Eye (tissue), 1 donor: ENCODE measurements at places on chromosomes 5 and 9.

DNA sequence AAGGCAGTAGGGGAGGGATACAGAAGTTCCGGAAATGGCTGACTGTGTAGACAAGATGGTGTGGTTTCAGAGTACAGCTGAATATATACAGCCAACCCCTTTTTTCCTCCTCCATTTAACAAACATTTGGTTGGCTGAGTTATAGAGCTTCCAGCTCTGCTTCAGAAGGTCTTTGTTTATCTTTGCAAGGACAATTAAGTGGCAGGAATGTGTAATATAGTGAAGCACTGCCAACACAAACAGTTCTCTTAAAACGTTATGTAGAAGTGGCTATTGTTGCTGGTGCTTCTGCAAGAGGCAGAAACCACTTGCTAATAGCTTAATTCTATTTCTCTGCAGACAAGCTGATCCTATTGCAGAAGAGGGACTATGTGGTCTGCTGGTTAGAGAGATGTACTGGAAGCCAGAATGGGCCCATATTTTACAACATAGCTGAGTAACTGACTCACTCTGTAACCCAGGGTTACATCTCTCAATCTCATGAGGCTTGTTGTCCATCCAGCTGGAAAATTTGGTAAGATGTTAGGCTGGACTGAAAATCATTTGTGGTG, 62.7 kb upstream of the OSMR start:
- peak; percentile 89 for DNase-seq

DNA sequence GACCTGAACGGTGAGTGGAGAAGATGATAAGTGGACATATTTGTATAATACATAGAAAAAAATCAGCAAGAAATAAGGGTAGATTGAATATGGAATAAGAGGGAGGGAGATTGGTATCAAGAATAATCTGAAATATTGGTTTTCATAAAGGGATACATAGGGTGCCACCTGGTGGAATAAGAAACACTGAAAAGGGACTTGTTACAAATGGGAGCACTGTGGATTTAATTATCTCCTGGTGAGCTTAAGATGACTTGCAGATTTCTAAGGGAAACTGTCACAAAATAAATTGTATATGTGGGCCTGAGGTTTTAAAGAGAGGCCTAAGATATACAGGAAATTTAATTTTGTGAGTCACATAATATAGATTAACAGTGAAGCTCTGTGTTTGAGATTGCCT, 1403.5 kb upstream of the CDH18 start:
- DNase-seq, result peak; percentile 35

- no peak for DNase-seq
These were observed 40.0 kb upstream of the CACNA1B start for GRCh38 chr9:137837345-137838278.

DNA sequence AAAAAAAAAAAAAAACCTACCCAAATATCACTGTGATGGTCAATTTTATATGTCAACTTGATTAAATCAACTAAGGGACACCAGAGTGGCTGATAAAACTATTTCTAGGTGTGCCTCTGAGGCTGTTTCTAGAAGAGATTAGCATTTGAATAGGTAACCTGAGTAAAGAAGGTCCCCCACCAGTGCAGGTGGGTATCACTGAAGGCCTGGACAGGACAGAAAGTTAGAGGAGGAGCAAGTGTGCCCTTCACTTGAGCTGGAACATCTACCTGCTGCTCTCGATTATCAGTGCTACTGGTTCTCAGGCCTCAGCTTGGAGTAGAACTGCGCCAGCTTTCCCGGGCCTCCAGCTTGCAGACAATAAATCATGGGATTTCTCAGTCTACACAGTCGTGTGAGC, 88.7 kb downstream of the TLE1 start:
- no peak for DNase-seq

- peak; percentile 56 for DNase-seq
These were observed 9.7 kb upstream of the SMIM32 start for GRCh38 chr5:136202469-136203205.

GRCh38 chr9:35489313-35490154, at the start of gene RUSC2:
RUSC2 (plus strand) TSS chr9:35490111; CDS start chr9:35546522, 56,411 bp downstream.
- peak; percentile 95 for DNase-seq

GRCh38 chr5:163504079-163504931, 1.1 kb upstream of the MAT2B start:
- peak; percentile 86 for DNase-seq

DNA sequence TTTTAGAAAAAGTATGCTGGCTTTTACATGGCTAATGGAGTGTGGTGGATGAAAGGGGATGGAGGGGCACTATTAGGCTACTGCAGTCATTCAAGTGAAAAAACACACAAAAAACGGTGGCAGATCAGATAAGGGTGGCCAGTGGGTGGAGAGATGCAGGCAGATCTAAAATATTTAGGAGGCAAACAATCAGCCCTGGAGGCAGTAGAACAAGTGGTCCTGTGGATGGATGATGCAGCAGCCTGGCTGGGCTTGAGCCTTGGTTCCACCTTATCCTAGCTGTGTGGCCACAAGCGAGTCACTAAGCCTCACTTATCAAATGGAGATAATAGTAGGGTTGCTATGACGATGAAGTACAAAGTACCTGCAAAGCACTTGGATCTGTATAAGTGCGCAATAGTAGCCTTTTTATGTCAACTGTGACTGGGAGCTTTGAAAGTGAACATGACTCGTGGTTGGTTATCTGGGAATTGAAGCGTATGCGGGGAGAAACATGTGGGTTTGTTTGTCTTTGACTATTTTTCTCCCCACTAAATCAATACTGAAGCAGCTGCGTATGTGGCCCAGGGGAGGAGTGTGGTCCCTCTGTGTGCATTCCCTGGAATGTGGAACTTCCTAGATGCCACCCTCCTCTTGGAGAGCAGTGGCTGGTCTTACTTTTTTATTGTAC, 20.2 kb downstream of the NSG2 start:
- peak; percentile 33 for DNase-seq

GRCh38 chr5:3025392-3025791, 273.9 kb upstream of the IRX2 start:
- no peak for DNase-seq

DNA sequence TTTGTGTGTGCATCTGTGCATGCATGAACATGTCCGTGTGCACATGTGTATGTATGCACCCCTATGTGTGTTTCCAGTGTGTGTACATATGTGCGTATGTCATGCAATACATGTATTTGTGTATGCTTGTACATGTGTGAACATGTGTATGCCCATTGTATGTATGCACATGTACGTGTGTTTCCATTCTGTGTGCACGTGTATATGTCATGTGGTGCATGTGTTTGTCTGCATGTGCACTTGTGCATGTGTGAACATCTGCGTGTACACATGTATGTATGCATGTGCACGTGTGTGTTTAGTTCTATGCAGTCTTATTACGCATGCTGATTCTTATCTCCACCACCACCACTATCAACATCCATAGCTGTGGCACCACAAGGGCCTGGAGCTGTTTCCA, 403.5 kb upstream of the IRX4 start:
- no peak for DNase-seq
